Esophagus squamous epithelium (tissue), 5 donors: ENCODE measurements at places on chromosomes 2 and 18.

GRCh38 chr2:33442528-33443079 lies 33.8 kb upstream of the RASGRP3 start:
- no peak for DNase-seq

- no peak for DNase-seq
Observed at GRCh38 chr18:75205514-75206132, 3.3 kb downstream of the PTGR3 start.

- no peak for DNase-seq
Observed at GRCh38 chr2:145025382-145025781, 505.5 kb upstream of the ZEB2 start.

- DNase-seq: peak; percentile 16
Observed at GRCh38 chr2:197168705-197169104, 141.9 kb downstream of the ANKRD44 start.

DNA sequence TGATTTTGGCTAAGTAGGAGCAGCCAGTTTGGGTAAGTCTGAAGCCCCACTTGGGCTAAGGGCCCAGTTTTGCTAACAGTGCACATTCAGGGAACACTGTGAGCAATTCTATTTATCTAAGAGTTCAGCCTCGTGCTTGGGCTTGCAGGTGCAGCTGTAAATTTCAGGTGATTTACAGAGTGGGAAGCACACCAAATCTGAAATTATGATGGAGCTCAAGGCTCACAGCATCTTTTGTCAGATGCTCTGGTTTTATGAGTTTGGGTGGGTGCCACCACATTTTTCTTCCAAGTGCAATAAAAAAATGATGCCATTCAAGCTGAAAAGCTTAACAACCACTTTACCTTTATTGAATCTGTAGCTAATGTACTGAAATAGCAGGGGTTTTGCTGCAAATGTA lies 671.2 kb downstream of the LRRTM4 start:
- DNase-seq: no peak
